Stomach (tissue), 19 donors: ENCODE measurements at places on chromosomes 3 and 15. TPM values are rescaled to one million over a fixed set of nuclear protein-coding genes. Genes with fewer than 3 reads are reported as not detected.

Gene GOLGA6B
- not detected for total RNA-seq

Gene ADIPOQ
- 11.1 TPM for total RNA-seq

GRCh38 chr3:4831580-4831950 lies 147.7 kb upstream of the BHLHE40 start:
- no peak for DNase-seq

- no peak for DNase-seq
Observed at GRCh38 chr15:90358124-90359033, 6.3 kb downstream of the ZNF774 start.

DNA sequence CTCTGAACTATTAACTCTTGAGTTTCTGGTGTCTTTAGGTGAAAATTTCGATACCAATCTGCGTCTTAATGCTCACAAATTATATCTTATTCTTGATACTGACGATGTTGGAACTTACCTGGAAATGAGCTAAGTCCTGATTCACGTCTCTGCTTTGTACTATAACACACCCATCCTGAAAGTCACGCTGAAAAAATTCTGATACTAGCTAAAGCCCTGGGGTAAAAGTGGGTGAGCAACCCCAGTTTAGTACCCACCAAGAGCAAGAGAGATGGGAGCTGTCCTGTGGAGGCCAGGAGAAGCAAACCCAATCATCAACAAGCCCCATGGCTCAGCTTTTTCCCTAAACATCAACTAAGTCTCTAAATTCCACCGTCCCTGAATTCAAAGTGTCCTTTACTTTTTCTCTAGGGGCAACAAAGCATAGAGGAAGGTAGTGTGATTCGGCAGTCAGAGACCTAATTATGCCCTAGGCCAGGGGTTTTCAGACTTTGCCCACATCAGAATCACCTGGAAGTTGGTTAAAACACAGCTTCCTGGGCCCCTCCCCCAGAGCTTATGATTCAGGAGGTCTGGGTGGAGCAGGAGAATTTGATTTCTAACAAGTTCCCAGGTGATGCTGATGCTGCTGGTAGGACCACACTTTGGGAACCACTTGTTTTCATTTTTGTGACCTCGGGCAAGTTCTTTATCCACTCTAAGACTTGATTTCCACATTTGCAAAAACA lies 90.2 kb downstream of the OSBPL10 start:
- no peak for DNase-seq

GRCh38 chr3:31010491-31010890 lies 116.0 kb upstream of the GADL1 start:
- DNase-seq, result no peak
